ENCODE measurements at places on chromosomes 4 and X.

GRCh38 chr4:623914-624566 lies 1.3 kb upstream of the PDE6B start:
- no peak for DNase-seq

DNA sequence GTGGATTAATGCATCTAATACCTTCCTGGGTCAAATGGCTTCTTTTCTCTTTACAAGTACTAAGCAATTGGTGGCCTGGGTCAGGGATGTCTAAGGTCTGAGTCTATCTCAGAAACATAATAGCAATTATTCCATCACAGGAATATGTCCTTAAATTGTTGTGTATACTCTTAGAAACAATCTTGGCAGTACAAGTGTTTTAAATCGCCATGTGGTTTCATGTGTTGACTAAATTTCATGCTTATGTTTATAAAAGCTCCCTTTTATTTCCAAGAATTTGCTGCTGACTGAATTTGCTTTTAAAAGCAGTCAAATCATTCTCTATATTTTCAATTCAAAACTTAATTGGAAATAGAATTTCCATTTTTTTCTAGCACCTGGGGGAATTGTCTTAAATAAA lies 125.3 kb upstream of the PACRGL start:
- DNase-seq: no peak

GRCh38 chr4:172356016-172356415 lies 542.8 kb downstream of the GALNTL6 start:
- DNase-seq: no peak

DNA sequence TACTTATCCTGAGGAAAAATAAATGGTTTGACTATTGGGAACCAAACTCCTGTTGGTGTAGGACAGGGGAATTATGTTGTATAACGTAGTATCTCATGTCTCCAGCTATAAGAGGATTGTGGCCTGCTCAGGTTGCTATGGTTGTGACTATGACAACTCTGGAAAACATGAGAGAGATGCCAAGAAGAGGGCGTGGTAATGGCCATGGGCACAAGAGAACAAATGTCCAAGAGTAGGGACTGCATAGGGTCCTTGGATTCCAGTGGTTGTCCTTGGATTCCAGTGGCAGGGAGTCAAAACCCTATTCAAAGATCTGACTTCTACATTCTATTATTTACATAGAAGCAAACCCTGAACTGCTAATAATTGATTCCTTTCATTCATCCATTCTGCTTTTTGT lies 6.8 kb upstream of the MOB1B start:
- DNase-seq: no peak

- no peak for DNase-seq
Observed at GRCh38 chrX:44260609-44261008, 82.9 kb downstream of the EFHC2 start.

DNA sequence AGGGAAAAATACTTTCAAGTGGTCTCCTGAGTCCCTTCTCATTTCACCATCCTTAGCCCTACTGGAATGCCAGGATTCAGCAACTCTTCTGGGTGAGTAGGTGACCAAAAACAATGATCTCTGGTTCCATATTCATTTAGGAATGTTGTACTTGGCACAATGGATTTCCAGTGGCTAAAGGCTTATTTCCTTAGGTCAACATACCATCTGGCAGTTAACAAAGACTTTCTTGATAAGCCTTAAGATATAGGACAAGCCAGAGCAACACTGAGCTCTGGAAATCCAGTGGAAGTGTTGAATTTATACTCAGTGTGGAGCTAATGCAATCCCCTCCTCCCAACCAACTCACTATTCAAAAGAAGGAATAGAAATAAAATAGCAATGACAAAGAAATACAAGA lies 139.4 kb upstream of the EMCN start:
- DNase-seq: no peak

DNA sequence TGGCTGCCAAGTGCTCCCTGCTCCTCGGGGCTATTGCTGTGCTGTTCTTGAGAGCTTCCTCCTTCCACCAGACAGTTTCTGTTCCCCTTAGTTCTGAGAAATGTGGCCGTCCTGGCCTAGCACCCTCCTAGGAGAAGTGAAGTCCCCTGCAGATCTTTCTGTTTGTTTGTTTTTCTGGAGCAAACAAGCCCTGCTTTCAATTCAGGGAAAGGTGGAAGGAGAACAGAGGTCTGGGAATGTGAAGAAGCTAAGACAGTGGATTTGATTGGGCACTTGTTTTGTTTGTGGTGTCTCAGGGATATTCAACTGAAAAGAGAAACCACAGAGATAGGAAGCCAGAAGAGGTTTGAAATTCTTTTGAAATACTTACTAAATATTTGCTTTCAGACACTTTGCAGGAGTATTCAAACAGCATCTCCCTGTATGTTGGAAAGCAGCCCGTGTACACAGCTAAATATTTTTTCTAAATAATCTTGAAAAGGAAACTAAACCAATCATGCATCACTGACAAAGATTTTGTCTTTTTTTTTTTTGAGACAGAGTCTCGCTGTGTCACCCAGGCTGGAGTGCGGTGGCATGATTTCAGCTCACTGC lies 36.5 kb upstream of the PPM1K start:
- no peak for DNase-seq

DNA sequence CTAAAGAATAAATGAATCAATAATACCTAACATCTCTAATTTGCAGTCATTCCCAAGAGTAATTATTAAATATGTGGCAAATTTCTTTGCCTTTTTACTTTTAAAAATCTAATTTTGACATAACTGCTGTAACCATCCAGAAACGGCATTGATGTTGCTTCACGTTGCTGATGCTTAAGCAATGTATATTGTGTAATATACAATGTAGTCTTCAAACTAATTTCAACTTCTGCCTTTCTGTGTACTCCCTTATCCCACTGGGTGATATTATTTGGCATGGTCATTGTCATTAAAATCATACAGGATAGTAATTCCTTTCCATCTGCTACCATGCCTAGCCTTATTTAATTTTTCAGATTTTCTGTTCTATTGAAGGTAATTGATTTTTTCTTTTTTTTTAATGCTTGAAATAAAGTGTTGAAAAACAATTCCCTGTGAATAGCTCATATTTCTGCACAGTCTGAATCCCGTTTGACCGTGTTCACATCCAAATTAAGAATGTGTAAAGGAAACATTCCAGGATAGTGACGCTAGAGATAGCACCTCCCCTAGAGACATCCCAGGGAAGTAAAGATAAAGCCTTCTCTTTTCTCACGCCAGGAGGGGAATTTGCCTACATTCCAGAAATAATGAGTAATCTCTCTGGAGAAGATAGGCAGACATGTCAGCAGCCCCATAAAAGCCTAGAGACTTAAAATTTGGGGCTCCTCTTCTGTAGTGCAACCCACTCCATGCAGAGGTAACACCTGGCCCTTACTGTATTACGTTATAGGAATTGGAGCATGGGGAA lies 8.6 kb downstream of the FAM200B start:
- DNase-seq: no peak

- DNase-seq: no peak
Observed at GRCh38 chrX:85569686-85570085, 190.2 kb upstream of the POF1B start.

DNA sequence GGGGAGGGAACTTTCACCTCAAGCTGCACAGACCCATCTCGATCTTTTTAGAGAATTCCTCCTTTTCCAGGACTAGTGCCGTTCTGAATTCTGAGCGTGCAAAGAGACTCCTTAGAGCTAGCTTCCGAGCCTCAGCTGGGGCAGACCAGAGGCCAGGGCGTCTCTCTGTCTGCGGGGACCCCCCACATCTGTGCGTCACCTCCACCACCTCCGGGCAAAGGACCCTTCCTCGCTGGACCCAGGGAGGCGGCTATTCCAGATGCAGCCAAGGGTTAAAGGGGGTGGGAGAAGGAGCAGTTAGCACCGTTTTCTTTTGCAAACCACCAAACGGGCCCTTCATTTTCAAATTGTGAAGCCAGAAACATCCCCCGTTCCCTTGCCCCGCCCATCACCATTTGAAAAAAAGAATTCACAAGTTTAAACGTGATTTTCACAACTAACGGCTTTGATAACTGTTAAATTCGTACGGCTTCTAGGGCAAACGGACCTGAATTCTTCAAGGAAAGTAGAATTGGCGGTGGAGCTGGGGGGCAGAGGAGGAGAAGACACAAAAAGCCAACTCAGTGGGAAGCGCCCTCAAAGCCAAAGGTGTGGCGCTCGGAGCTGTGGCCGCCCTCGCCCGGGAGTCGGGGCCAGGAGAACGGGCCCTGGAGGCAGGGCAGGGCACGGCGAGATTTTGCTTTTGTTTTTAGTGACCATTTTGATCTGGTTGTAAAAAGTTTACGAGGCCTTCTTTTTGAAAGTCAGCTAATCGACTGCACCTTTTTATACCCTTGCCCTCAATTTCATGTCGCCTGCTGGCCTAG lies 3.3 kb upstream of the PDGFRA start:
- DNase-seq: no peak

GRCh38 chr4:42152507-42153504 lies at the start of gene BEND4:
Gene BEND4, minus strand, starts transcription at chr4:42152655. Its CDS starts 512 bp downstream, at chr4:42152143.
- peak; percentile 36 for DNase-seq

DNA sequence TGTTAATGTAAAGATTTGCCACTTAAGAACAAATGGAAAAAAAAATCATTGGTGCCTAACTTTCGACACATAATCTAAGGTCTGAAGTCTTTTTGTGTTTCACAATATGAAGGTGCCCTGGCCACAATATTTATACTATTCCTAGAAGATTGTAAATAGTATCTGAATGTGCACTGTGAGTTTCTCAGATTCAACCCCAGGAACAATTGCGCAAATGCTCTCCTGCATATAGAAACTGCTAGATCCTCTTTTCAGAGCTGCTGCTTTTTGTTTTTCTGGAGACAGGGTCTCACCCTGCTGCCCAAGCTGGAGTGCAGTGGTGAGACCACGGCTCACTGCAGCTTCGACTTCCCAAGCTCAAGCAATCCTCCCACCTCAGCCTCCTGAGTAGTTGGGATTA lies 480.1 kb upstream of the FTHL17 start:
- no peak for DNase-seq

- no peak for DNase-seq
Observed at GRCh38 chr4:90130076-90130475, 2.9 kb downstream of the CCSER1 start.

GRCh38 chrX:54479136-54480111 lies 16.6 kb downstream of the FGD1 start:
- DNase-seq: no peak

- DNase-seq: no peak
Observed at GRCh38 chr4:163482190-163482589, 8.6 kb upstream of the TKTL2 start.

DNA sequence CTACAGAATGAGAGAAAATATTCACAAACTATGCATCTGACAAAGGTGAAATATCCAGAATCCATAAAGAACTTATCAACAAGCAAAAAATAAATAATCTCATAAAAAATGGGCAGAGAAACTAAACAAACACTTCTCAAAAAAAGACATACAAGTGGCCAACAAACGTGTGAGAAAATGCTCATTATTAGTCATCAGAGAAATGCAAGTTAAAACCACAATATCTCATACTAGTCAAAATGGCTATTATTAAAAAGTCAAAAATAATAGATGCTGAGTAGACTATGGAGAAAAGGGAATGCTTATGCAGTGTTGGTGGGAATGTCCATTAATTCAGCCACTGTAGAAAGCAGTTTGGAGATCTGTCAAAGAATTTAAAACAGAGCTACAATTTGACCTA lies 533.3 kb downstream of the TMA16 start:
- no peak for DNase-seq

- no peak for DNase-seq
Observed at GRCh38 chr4:6356076-6356560, 86.5 kb downstream of the WFS1 start.

GRCh38 chrX:112011376-112011775 lies 71.2 kb downstream of the TRPC5 start:
- no peak for DNase-seq

DNA sequence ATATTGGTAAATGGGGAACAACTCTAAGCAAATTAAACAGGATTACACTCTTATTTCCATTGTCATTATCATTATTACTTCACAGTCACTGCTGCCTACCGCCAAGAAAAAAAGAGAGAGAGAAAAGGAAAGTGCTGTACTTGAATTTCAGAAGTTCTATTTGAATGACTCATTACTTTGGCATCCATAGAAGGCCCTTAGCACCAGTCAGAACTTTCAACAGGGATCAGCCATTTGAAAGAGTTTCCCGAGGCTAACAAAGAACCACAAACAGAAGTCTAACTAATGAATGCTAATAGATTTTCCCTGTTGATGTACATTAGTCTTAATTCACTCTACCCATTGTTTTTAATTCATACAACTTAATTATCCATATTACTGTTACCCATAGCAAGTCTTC lies 116.3 kb downstream of the SHROOM4 start:
- no peak for DNase-seq

DNA sequence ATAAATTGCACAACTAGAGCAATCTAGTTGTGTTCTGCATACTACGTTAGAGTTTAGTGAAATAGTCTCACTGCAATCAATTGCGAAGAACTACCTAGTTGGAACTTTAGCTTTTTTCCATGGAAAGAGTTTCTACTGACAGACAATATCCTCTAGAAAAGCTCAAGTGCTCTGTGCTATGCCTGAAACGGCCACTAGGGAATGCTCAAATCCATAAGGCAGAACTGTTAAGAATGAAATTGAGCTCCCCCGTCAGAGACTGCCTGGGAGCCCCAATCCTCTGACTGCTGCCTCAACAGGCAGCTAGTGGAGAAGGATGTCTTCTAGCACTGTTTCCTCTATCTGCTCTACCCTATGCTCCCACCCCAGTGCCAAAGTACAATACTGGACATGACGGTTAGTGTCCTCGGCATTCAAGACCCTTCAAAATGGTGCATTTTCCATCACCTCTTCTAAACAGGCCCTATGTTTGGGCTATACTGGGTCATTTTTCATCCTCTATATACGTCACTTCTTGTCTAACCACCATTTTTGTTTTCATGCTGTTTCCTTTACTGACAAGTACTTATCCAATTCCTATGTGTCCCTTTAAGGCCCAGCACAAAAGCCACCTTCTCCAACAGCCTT lies 35.3 kb downstream of the FRMD7 start:
- DNase-seq: peak; percentile 44

DNA sequence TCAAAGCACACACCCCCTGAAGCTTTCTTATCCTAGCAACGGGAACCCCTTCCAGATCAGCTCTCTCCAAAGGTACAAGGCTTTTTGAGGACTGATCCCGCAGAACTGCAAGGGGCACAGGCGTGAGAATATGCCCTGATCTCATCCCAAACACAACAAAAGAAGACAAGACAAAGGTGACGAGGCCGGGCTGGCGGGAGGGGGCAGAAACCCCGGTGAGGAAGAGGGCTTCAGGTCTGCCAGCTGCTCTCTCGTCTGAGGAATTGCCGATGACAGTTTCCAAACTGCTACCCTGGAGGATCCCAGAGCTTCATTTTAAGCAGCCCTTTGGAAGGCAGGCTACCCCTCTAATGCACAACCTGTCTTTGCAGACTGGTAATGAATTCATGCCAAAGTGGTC lies 3.4 kb downstream of the HCFC1 start:
- DNase-seq: no peak

- no peak for DNase-seq
Observed at GRCh38 chr4:168712316-168712890, 215.6 kb downstream of the PALLD start.

Measured in activated CD8-positive, alpha-beta memory T cell treated with anti-CD3 and anti-CD28 coated beads, Interleukin-2, amount 50 U/mL, for 4 hours (primary cell).